ENCODE measurements at places on chromosomes 11 and 22.

GRCh38 chr11:65540290-65541092, 15.6 kb downstream of the SCYL1 start:
- peak; percentile 96 for DNase-seq

GRCh38 chr11:6216501-6216900, 11.1 kb downstream of the C11orf42 start:
- no peak for DNase-seq

DNA sequence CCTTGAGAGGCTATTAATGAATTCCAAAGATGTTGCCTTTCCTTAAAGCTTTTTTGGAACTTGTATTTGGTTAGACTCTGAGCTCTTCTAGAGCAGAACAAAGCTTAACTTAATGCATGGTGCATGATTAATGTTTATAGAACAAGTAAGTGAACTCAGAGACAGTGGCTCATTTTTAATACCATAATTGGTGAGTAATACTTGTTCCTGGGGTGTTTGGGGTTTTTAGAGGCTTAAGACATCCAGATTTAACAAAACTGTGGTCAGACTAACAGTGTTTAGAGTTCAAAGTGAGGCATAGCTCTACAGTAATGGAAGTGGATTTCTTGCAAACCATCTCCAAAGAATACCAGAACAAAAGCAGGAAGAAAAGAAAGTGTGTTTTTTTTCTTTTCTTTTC, 73.7 kb upstream of the CTSC start:
- DNase-seq: peak; percentile 47

DNA sequence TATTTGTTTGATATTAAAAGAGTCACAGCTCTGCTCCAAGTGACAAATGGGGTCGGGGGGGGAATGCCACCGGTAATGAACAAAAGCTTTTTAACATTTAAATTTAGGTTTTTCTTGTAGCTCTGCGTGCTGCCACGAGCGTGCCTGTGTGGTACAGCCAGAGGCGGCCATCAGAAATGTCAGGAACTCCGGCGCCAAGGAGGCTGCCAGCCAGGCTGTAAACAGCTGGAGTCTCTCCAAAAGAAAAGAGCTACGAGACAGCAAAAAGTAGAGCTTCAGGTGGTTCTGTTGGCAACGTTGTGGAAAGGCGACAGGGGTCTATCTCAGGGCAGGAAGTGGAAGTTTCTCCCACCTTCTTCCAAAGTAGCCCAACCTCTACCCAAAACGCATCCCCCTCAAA, 532.8 kb downstream of the OPCML start:
- DNase-seq: no peak

DNA sequence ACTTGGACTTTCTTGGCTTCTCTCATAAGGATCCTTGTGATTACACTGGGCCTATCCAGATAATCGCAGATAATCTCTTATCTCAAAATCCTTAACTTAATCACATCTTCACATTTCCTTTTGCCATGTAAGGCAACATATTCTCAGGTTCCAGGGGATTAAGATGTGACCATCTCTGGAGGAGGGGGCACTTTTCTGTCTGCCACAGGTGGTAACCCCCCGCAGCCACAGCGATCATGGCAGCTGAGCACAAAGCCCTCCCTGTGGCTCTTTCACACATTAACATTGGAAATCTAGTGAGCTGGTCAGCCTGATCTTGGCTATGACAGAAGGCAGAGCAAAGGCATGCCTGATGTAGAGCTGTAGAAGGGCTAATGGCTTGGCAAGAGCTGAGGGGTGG, 69.1 kb upstream of the CD82 start:
- DNase-seq: no peak

DNA sequence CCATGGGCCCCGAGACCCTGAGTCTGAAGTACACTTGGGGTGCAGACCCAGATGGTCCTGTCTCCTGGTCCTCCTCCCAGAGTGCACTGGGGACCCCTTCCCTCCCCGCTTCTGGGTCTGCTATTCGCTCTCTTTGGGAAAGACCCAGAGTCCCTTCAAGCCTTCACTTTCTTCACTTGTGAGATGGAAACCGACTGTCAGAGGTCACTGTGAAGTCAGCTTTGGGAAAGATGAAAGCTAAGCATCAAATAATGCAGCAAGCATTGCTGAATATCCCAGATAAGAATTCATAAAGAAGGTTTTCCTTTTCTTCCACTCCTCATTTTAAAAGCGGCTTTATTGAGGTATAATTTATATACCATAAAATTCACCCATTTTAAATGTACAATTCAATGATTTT, 105.0 kb upstream of the CSNK2A3 start:
- DNase-seq: no peak

GRCh38 chr11:12893787-12894672, 115.1 kb upstream of the RASSF10 start:
- peak; percentile 76 for DNase-seq
